Activated CD4-positive, alpha-beta T cell treated with anti-CD3 and anti-CD28 coated beads for 36 hours (primary cell): ENCODE measurements at places on chromosomes 7 and 10.

- DNase-seq = peak; percentile 76
Measured at GRCh38 chr10:104297697-104298660, 29.0 kb downstream of the GSTO2 start.

DNA sequence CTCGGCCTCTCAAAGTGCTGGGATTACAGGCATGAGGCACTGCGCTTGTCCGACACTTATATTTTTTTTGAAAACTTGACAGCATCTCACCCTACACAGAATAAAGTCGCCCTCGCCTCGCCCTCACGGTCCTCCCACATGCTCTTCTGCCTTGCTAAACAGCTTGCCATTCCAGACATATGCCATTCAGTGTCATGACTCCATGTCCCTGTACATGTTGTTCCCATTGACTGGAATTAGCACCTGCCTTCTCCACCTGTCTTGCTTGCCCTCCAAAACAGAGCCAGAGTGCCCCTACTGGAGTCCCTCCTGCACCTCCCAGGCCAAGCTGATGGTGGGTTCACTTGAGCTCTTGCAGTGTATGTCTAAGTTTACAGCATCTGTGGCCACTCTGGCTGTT, 6.2 kb downstream of the NIPSNAP2 start:
- no peak for DNase-seq

GRCh38 chr7:140358412-140359051, 39.8 kb downstream of the SLC37A3 start:
- DNase-seq = peak; percentile 47

GRCh38 chr7:135088566-135088965, 59.3 kb upstream of the TMEM140 start:
- DNase-seq = no peak

DNA sequence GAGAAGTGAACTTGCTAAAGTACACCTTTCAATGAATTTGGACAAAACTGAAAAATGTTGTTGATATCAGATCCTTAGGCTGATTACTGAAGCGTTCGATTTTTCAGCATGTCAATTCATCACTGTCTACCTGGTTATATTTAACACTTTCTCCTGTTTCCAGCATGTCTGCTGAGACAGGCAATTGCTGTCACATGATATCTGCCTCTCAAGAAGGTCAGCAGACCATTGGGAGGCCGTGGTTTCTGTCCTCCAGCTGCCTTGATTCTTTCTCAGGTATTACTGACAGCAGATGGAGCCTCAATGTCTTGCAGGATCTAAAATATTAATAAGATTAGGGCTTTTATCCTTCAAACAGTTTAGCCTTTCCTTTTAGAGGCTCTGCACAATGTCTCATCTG, 127.5 kb downstream of the SNX10 start:
- no peak for DNase-seq

DNA sequence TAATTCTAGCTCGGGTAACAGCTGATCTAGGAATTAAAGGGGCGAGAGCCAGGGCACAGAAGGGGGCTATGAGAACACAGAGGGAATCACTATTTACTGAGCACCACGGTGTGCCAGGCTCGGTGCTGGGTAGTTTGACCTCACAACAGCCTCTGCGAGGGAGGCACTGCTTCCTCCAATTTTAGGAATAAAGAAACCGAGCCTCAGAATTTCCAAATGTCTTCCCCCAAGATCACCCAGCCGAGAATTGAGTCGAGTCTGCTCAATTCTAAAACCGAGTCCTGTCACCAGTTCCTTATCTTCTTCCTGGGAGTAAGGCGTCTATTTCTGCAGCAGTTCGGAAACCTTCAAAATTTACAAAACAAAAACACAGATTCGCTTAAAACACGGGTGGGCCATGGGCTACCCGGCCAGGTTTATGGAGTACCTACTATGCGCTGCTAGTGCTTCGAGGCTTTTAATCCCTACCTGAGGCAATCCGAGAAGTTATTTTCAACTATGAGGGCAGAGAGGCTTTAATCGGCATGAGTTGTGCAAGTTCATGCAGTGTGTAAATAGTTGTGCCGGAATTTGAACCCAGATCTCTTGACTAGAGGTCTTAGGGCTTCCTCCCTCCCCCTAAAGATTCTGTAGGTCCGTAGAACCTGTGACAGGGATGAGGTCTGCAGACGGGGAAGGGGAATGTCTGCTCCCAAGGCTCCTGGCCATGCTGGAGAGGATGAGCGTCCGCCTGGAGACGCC, 872 bp upstream of the HMX2 start:
- no peak for DNase-seq

DNA sequence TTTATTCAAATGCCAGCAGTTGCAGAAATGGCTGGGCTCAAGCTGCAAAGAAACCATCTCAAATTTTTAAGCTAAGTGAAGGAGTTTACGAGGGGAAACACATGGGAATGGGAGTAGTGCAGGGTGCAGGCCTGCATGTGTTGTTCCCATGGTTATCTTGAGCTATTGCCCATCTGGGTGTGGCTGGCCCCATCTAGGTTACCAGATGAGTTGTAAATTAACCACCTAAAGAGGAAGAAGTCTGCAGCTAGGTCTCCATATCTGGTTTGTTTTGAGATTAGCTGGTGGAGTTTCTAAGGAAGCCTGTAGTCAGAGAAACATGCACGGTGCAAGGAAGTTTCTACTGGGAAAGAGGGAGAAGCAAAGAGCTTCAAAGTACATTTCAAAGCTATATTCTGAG, 23.3 kb upstream of the STEAP2 start:
- DNase-seq = no peak

DNA sequence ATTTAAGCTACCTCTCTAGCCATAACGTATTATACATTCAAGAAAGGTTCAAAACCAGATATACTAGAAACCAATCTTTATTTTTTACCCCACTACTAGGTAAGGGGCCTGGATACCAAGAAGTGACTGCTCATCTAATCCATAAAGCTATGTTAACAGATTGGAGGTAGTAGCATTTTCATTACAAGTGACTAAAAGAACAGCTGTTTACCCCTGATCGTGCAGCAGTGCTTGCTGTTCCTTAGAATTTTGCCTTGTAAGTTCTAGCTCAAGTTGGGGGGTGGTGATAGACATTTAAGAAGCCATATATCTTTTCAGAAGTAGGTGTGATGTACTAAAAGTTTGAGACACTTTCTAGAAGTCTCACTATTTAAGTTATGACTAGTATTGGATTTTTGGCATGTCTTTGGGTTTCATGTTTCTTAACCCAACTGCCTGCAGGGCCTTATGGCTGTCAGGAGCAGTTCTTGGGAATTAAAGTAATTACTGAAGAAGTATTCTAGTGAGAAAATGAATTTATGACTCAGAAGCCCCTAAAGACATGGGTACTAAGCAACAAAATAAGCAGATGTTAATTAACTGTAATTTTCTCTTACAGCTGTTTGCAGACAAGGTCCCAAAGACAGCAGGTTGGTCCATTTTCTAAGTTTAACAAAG, 2.3 kb downstream of the PPIA start:
- DNase-seq = no peak

DNA sequence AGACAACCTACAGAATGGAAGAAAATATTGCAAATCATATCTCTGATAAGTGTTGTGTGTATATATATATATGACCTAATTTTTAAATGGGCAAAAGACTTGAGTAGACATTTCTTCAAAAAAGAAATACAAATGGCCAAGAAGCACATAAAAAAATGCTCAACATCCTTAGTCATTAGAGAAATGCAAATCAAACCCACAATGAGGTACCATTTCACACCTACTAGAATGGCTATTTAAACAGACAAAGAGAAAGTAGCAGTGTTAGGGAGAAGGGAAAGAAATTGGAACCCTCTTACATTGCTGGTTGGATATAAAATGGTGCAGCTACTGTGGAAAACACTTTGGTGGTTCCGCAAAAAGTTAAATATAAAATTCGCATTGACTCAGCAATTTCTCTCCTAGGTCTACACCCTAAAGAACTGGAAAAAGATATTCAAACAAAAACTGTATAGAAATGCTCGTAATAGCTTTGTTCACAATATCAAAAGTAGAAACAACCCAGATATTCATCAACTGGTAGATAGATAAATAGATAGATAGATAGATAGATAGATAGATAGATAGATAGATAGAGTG, 16.3 kb downstream of the ACSL5 start:
- DNase-seq = no peak
